ENCODE measurements at places on chromosomes 2 and 18. TPM values are rescaled to one million over a fixed set of nuclear protein-coding genes. Genes with fewer than 3 reads are reported as not detected.

The ST6GAL2 gene
- not detected for polyA plus RNA-seq

The MAL gene
- 3.0 TPM for polyA plus RNA-seq

The CCDC102B gene
- polyA plus RNA-seq, result 4.0 TPM

The CFC1 gene
- not detected for polyA plus RNA-seq

The NETO1 gene
- polyA plus RNA-seq, result 3.6 TPM

The DSEL gene
- 0.10 TPM for polyA plus RNA-seq

The DARS1 gene
- 38.8 TPM for polyA plus RNA-seq
